ENCODE measurements at places on chromosomes 2 and 18.
A peak's percentile ranks its signal among the peaks of the same experiment; 100 is the strongest.

GRCh38 chr2:236768393-236769140 is 198.9 kb downstream of the ACKR3 start:
- no peak for DNase-seq

DNA sequence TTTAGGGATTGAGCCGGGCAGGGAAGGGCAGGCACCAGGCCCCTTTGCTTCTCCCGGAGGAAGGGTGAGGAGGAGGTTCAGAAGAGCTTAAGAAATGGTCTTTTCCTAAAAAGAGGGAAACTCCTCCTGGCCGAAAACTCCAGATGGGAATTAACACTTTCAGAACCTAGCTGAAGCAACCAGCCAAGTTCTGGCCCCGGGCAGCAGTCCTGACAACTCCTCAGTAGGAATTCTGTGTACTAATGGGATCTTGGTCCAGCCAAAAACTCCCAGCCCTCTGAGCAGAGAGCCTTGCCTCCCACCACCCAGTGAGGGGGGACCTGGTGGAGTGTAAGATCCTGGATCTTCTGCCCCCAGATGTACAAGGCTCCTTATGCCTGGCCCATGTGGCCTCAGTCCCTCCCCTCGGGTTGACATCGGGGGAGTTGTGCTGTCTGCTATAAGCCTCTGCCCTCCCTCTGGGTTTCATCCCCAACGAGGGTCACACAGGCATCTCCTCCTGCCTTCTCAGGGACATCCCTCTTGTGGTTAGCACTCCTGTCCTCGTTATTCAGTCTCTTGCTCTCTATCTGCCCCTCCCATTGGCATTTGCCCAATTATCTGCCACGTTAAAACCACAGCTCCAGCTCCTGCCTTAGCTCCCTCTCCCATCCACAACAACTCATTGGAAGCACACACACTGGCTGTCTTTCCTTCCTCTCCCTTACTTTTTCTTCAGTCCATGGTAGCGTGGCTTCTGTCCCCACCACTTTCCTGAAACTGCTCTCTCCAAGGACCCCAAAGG is 184.6 kb downstream of the CYP26B1 start:
- no peak for DNase-seq

- DNase-seq: no peak
Observed at GRCh38 chr18:73355121-73355520, 487.3 kb upstream of the NETO1 start.

- peak; percentile 64 for DNase-seq
Observed at GRCh38 chr2:112646102-112646719, 472 bp downstream of the SLC20A1 start.

- DNase-seq: no peak
Observed at GRCh38 chr18:50727721-50728471, 91.9 kb downstream of the MRO start.

GRCh38 chr2:125643585-125643984 is 1012.4 kb upstream of the GYPC start:
- DNase-seq: no peak

GRCh38 chr2:59892398-59892797 is 661.1 kb downstream of the BCL11A start:
- DNase-seq: no peak

DNA sequence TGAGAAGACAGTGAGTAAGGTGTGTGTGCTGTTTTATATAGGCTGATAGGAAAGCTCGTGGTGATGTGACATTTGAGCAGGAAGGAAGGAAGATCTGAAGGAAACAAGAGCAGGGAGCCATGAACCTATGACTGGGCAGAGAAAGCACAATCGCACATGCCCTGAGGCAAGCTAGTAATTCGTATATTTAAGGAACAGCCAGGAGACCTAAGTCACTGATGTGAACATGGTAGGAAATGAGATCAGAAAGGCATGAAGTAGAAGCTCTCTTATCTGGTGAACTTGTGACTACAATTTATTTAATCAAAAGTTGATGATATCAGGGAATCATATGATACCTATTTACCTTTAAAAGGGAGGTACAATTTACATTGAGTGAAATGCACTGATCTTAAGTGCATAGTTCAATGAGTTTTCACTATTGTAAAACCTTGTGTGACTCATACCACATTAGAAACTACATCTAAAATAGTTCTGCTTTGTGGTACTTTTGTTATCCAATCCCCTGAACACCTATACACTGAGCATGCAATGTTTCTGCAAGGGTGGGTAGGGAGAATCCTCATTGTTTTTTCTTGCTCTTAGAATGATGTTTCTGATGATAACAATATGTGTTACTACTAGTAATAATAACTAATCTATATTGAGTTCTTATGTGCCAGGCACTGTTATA is 67.5 kb downstream of the GALNT13 start:
- DNase-seq: no peak

GRCh38 chr2:105104208-105104731 is 66.4 kb downstream of the MRPS9 start:
- DNase-seq: no peak

DNA sequence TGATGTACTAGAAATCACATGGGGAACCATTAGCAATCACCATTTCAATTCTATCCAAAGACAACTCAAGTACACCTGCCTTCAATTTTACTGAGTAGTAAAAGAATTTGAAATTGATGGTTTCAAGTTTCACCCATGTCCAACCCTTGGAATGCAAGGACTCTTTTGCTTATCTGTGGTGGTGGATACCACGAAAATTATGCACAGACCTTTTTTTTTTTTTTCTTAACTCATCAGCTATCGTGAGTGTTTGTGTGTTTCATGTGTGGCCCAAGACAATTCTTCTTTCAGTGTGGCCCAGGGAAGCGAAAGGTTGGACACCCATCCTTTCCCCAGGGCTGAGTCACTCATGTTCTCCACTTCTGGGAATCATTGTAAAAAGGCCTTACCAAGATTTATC is 23.1 kb downstream of the ID2 start:
- no peak for DNase-seq

DNA sequence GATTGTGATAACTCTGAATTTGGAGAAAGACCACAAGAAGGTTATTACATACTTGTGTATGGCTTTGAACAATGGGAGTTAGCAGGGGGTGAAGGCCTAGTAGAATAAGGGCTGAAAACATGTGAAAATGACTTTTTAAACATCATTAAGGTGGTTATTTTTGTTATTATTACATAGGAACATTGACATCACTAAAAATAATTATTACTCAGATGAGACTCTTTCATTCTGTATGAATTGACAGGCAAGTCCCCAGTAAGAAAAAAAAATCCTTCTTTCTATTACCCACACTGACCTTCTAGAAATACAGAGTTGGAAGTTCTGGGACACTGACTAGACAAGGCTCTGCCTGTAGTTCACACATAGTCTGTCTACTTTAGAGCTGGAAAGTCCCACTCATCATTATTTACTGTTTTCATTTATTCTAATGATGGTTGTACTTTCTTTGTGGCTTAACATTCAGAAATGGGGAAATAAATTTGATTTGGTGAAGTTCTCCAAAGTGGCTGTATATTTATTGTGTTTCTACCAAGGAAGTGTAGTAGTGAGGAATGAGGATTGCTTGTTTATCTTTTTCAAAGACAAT is 219.6 kb upstream of the EPAS1 start:
- DNase-seq: no peak

GRCh38 chr2:47636596-47637264 is 146.2 kb upstream of the MSH6 start:
- DNase-seq: no peak

GRCh38 chr2:26628561-26629345 is 12.4 kb downstream of the CIB4 start:
- DNase-seq: no peak

- no peak for DNase-seq
Observed at GRCh38 chr18:62702259-62702658, 13.1 kb upstream of the PHLPP1 start.

DNA sequence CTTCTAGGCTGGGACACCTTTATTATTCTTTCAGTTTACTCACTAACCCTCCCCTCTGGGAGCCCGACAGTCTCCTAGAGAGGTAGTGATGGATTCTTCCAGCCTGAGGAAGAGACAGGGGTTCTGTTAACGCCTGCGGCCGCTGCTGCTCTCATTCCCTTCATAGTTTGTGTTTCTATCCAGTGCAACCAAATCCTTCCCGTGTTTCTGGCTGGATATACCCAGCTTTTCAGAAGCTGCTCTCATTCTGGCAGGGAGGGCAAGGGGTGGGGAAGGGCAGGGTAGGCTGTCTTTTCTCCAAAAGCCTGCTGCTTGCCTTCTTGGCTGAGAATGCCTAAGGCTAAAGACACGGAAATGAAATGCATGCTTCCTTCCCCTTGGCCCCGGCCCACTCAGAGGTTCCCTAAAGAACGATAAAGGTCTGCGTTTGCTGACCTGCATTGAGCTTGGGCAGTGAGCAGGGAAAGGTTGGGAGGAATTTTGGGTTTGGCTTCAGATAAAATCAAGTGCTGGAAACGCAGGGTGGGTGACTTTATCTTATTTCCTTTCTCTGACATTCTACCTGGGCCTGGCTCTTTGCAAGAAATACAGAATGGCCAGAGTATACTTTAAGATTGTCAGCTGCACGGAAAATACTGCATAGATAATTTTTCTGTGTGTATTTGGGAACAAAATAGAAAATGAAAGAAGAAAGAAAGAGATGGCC is 390.9 kb downstream of the NBAS start:
- DNase-seq: no peak

GRCh38 chr2:108315444-108315934 is 26.8 kb downstream of the SULT1C2 start:
- no peak for DNase-seq

- no peak for DNase-seq
Observed at GRCh38 chr2:24745825-24746224, 47.4 kb downstream of the PTRHD1 start.

- peak; percentile 56 for DNase-seq
Observed at GRCh38 chr2:230866756-230867523, 2.2 kb downstream of the ITM2C start.

DNA sequence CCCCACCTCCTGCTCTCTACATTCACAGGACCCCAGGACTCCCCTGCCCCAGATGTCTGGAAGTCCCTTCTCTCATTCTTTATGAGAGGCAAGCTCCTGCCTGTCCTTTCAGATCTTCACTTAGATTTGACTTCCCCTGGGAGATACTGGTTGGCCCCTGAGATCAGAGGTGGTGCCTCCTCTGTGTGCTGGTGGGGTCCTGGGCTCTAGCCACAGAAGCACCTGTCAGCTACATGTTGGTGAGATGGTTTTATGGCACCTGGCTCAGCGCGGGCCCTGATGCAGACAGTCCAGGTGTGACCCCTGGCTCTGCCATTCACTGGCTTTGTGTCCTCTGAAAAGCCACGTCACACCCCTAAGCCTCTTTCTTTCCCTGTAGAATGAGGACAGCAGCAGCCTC is 369.6 kb upstream of the ID2 start:
- no peak for DNase-seq

GRCh38 chr2:43840965-43841364 is 2.2 kb downstream of the ABCG8 start:
- DNase-seq: no peak

DNA sequence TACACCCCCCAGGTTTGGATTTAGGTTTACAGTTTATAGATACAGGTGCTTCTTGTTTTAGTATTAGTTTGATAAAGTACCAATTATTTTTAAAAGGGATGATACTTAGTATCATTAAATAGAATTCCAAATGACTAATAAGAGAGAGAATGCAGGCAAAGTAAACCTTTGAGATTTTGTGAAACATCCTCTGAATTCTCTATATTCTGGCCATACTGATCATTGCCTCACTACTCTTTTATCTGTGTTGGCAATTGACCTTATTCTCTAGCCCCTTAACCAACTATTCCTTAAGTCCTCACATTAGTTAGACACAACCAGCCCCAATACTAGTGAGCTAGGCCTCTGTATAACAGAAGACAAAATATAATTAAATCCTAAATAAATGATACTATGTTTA is 125.4 kb downstream of the COMMD1 start:
- no peak for DNase-seq

All from activated CD4-positive, alpha-beta T cell treated with anti-CD3 and anti-CD28 coated beads, Interleukin-2, amount 50 U/mL, for 48 hours (primary cell).